ENCODE measurements at places on chromosomes 16 and 17.
A peak's percentile ranks its signal among the peaks of the same experiment; 100 is the strongest.

- no peak for DNase-seq
Measured at GRCh38 chr16:72821185-72821950, 226.6 kb downstream of the ZFHX3 start.

GRCh38 chr16:12516621-12517309, 286.9 kb downstream of the CPPED1 start:
- DNase-seq = no peak

DNA sequence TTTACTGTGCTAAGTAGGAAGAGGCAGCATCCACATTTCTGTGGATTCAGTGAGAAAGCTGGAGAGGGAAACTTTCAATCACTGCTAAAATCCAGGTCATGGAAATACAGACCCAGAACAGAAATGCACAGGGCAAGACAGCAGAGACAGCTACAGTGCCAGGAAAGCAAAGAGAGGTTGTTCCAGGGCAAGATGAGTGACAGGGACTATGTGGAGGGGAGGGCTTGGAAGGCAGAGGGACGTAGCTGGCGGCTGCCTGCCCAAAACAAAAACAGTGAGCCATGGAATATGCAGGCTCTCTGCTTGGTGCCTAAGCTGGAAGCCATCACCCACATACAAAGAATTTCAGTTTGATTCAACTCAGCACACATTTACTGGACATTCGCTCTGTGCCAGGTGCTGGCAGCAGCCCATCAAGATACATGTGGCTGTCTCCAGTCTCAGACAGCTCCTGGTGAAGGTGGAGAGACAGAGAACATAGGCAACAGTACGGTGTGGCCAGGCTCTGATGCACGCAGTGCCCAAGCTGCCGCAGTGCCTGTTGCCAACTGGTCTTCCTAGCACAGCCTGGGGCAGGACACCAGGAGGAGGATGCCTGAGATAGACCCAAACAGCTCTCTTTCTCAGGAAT, 88.7 kb downstream of the AIPL1 start:
- no peak for DNase-seq

GRCh38 chr17:67401598-67402504, 24.8 kb downstream of the PITPNC1 start:
- no peak for DNase-seq

DNA sequence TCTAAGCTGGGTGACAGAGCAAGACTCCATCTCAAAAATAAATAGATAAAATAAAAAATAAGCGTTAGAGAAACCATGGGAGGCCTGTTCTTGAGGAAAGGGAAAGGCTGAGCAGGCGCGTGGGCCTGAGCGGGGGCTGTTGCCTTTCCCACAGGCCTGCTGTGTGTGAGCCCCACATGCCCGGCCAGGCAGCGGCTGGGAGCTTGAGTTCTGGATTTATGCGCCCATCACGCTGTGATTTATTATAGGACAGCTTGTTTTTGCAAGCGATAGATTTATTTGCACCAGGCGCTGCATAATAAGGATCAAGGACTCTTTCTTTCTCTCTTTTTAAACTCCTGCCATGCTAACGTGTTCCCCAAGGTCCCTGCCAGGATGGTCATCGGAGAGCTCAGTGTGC, 14.8 kb upstream of the WFDC1 start:
- no peak for DNase-seq

DNA sequence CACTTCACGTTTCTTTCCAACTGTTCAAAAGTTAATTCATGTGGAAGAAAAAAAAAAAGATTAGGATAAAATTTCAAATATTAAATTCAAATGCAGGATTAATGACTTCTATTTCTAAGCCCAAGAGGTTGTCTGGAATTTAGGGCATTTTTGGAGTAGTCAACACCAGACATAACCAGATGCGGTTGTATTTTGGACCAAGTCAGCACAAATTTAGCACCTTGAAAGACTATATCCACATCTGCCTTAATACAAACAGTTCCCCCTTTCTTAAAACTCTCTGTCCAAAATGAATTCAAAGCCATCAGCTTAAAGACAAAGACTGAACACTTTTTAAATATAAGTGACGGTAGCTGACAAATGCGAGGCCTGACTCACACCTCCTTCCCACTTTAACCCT, 282.9 kb downstream of the C16orf95 start:
- DNase-seq = no peak

DNA sequence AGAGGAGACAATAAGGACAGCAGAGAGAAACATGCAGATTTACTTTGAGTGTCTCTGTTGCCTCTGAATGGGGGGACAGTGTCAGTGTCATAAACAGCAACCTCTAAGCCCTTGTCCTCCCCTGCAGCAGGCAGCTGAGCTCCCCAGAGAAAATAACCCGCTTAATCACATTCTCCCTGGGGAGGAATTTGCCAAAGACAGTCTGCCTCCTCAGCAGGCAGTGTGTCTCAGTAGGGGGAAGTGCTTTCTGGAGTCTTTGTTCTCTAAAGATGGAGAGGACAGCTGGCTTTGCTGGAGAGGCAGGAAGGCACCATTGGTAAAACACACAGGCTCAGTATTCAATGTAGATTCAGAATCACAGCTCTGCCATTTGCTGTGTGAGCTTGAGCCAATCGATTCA, 16.1 kb downstream of the TEKT5 start:
- no peak for DNase-seq

- peak; percentile 36 for DNase-seq
Measured at GRCh38 chr16:83137326-83137781, 510.6 kb downstream of the CDH13 start.

DNA sequence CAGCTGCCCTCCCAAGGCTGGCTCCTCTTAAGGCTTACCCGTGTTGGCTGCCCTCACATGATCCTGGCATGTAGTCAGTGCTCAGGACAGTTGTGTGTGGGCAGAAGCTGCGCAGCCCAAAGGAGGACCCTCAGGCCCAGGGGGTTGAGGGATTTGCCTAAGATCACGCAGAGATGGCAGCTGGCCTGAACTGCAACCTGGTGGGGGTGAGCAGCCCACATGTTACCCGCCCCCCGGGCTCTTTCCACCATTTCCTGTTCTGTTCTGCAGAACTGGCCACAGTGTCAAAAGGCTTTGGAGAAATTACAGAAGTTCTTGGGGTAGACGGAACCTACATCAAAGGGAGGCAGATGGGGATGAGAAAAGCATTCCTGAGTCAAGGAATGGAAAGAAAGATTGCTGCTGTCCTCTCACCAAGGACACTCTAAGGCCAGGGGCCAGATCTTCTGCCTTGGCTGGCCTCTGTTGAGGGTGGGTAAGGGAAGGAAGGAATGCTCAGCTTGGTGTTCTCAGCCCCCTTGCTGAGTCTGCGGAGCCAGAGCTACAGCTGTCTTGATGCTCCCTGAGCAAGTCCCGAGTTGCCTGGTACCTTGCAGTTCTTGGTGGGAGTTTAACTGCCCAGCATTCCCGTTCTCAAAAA, 53.0 kb downstream of the EPN2 start:
- DNase-seq = no peak

- DNase-seq = no peak
Measured at GRCh38 chr17:74702116-74702871, 10.4 kb downstream of the CD300LF start.

DNA sequence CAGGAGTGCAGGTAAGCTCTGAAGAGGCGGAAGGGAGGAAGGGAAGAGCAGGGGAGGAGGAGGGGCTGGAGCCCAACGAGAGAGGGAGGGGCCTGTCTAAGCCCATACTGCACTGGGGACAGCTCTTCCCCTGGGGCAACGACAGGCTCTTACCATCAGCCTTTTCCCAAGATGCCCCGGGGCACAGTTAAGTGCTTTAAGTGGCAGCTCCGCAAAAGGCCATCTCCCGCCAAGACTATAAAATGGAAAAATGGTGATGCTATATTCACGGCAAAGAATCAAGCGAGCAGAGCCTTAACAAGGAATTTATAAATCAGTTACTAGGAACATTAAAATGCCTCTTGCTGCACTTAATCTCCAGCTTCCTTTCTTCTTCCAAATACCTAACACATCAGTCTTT, 110.2 kb upstream of the NLRP1 start:
- no peak for DNase-seq

DNA sequence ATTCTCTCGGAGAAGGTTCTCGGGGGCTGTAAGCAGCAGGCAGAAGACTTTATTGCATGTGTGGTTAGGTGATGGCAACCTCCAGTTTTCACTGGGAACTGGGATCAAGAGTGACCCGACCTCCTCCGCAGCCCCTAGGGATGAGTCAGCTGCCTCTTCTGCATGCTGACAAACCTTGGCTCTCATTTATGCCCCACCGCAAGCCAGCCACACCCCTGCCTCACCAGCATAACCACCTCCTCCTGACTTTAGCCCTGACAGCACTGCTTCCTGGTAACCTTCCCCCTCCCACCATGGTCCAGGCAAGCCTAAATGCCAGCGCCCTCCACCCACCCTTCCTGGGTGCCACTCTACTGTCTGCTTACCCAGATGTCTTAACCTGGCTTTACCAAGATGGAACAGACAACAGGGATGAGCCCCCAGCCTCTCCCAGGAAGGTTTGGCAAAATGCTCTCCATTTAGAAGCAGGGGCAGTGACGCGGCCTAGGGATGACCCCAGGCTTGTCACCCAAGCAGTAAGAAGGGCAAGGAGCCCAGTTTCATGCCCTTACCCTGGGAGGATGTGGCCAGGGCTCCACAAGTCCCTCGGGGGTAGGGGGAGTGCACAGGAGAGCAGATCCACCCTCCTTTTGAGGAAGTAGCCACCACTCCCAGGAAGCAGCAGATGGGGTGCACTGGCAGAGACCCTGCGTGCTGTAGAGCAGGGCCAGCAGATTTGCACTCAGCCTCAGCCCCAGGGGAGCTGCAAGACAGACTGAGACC, 73.5 kb downstream of the GOSR1 start:
- DNase-seq = peak; percentile 57

GRCh38 chr16:86396422-86396821, 113.9 kb upstream of the FOXF1 start:
- no peak for DNase-seq

DNA sequence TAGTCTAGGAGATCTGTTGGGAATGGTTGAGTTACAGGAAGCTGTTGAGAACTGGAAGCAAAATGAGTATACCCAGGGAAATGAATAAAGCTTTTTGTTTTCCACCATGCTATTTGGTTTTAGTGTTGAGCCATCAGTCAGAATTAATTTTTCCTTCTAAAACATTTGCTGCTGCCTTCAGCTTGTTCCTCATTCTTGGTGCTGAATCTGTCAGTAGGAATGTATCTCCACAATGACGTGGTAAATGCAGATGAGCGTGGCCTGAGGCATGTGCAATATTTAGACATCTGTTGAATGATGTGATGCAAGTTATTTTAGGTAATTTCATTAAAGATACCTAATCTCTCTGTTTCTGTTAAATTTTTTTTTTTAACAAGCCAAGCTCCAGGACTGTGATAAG, 10.9 kb downstream of the HAPSTR1 start:
- DNase-seq = no peak

DNA sequence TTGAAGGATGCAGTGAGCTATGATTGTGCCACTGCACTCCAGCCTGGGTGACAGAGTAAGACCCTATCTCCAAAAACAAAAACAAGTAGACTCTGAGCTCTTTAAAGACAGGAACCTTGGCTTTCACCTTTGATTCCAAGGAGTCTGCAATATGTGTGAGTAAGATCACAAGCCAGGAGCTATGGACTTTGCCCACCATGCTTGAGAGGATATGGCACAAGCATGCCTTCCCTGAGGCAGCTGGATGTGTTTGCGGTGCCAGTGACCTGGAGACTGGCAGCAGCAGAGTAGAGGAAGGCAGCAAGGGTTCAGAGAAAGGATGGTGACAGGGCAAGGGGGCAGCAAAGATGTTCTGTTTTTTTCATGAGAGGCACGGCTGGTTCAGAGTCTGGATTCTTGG, 14.5 kb upstream of the PRKCA start:
- no peak for DNase-seq

DNA sequence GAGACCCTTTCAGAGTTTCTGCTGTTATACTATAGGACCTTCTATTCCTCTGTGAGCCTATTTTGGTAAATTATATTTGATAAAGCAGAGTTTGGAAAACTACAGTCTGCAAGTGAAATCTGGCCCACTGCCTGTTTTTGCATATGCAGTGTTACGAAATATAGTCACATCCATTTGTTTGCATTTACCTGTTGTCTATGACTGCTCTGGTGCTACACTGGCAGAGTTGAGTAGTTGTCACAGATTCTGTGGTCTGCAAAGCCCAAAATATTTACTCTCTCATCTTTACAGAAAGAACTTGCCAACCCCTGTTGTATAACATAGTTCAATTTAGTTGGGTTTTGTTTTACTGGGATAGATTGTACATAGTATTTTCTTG, 42.3 kb downstream of the TNRC6A start:
- no peak for DNase-seq

DNA sequence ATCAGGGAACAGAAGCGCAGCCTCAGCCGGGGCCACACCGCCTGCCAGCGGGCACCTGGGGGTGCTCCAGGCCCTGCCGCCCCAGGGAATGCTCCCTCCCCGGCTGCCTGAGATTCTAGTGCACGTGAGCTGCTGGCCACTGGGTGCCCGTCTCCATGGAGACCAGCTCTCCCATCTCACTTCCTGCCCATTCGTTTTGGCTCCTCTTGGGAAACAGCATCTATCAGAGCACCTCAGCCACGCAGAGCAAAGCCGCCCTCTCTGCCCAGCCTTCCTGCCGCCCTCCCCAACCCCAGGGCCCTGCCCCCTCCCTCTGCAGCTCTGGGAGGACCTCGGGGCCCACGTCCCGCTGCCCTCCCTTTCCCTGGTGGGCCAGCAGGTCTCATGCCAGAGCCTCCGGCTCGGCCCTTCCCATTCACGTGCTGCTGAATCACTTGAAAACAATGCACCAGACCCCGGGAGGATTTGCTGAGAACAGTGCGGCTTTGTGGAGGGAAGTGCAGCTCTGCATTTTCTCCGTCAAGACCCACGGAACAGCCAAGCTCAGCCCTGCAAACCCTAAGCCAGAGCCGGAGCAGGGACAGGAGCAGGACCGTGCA, 19.4 kb downstream of the CEP295NL start:
- no peak for DNase-seq

DNA sequence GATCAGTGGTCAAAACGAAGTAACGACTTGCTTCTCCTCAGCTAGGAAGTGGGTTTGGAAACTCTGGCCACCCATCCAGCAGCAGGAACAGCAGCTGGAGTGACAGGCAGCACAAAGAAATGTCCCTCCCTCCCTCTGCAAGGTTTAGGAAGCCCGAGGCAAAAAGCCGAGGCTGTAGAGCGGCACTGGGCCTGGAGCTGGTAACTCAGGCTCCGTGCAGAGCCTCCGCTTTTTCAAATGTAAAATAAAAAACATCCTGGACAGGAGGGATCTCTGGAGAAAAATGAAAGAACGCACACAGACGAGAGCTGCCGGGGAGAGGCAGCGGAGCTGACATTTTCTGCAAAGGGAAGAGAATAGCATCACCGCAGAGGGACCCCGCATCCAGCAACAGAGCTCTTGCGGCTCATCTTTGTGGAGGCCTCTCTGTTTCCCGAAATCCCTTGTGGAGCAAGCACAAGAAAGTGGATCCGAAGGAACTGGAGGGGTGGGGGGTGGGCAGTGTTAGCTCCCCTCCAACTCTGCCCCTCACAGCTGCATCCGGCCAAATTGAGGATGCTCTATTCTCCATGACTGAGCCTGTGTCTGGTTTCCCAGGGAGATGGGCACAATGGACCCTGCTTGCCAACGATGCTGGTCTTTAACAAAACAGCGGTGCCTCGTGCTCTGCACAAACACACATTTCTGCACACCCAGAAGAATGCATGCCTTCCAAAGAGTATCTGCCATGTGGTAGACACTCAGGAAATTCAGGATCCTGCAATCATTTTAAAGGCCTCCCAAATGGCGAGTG, 335.5 kb upstream of the ZFHX3 start:
- DNase-seq = no peak

- DNase-seq = no peak
Measured at GRCh38 chr16:83955218-83956130, 2.4 kb downstream of the OSGIN1 start.

GRCh38 chr17:66915204-66915611, 49.3 kb upstream of the CACNG4 start:
- DNase-seq = no peak

- DNase-seq = no peak
Measured at GRCh38 chr16:80627108-80627507, 86.3 kb downstream of the DYNLRB2 start.
